OCI-LY7 (cell line): ENCODE measurements at places on chromosomes 6 and 20. TPM values are rescaled to one million over a fixed set of nuclear protein-coding genes. Genes with fewer than 3 reads are reported as not detected.

TXLNB gene
- total RNA-seq: 12.4 and 13.0 TPM in 2 replicates

SIM1 gene
- not detected in 2 replicates for total RNA-seq

ANGPT4 gene
- total RNA-seq: not detected in 2 replicates

PERP gene
- not detected in 2 replicates for total RNA-seq

DNA sequence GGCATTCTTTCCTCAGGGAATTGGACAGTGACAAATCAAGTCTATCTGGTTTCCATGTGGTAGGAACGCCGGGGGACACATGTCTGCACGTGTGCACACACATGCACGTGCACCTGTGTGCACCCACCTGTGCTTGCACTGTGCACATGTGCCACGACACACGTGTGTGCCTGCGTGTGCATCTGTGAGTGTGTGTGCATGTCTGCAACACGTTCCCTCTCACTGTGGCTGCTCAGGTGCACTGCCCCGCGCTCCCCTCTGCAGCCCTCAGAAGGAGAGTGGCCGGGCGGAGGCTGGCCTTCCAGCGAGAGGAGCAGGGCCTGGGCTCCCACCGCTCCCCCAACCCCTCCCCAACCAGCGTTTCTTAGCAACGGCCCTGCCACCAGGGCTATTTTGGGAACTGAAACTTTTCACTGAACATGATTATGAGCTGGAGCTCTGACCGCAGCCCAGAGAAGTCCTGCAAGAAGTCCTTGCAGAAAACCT lies 147.8 kb downstream of the PHACTR3 start:
- peak; percentile 26 for DNase-seq

GRCh38 chr20:60326821-60327220 lies 368.6 kb downstream of the CDH26 start:
- DNase-seq: no peak

GRCh38 chr20:39855056-39855455 lies 834.0 kb downstream of the MAFB start:
- no peak for DNase-seq

- DNase-seq: no peak
These were observed 18.5 kb downstream of the GRM1 start for GRCh38 chr6:146047371-146047770.
